ENCODE measurements at places on chromosomes 6 and 20.

DNA sequence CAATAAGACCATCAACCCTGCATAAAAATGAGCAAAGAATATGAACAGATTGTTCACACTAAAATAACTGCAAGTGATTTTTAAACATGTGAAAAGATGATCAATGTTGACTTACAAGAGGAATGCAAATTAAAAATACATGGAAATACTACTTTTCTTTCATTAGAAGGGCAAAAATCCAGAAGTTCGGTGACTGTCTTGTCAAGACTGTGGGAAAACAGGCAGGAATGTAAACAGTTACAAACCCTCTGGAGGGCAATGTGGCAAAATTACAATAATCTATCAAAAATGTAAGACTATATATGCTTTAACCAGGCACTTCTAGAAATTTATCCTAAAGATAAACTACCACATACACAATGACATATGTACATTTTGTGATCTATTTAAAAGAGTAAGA lies 86.7 kb downstream of the TNFAIP3 start:
- no peak for DNase-seq

GRCh38 chr6:38163186-38164130 lies 343.9 kb downstream of the ZFAND3 start:
- DNase-seq, result no peak

DNA sequence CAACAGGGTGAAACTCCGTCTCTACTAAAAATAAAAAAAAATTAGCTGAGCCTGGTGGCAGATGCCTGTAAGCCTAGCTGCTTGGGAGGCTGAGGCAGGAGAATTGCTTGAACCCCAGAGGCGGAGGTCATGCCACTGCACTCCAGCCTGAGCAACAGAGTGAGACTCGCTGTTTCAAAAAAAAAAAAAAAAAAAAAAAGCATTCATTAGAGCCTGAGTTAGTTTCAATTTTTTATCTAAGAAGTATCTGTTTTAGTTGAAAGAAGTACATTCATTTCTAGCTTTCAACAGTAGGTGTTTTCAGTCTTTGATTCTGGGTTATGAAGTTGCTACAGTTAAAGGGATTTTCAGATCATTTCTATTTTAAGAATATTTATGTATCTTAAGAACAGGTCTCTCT lies 42.2 kb downstream of the ZNF292 start:
- no peak for DNase-seq

DNA sequence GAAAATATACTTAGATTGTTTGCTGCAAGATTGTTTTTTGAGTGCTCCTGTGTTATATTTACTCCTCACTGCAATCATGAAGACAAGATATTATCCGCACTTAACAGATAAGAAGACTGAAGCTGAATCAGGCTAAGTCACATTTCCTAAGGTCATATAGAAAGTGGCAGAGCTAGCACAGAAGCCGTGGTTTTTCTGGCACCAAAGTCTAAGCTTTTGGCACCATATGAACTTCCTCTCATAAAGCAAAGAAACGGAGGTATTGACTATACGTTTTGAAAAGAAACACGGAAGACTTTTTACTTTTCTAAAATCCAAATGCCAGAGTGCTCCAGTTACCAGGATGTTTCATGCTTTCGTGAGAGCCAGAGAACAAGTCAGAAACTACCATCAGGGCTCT lies 9.3 kb upstream of the DTD1 start:
- DNase-seq, result no peak

DNA sequence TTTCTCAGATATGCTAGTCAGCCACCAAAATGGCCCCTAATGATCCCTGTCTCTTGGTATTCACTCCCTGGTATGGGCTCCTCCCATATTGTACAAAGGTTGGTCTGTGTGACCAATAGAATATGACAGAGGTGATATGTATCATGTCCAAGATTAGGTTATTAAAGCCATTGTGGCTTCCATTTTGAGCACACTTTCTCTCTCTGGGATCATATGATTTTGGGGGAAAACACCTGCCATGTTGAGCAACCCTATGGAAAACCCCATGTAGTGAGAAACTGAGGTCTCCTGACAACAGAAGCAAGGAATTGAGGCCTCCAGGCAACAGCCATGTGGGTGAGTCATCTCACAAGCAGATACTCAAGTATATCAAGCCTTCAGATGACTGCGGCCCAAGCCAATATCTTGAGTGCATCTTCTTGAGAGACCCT lies 7.1 kb upstream of the ZNF318 start:
- no peak for DNase-seq

- no peak for DNase-seq
These were observed 173.5 kb downstream of the DLL1 start for GRCh38 chr6:170117111-170117972.

- DNase-seq, result no peak
These were observed 44.0 kb upstream of the GATA5 start for GRCh38 chr20:62519826-62520225.

- DNase-seq, result no peak
These were observed 24.0 kb downstream of the CDK5RAP1 start for GRCh38 chr20:33377366-33377765.

GRCh38 chr20:56358070-56358469 lies 704 bp upstream of the FAM210B start:
- peak; percentile 80 for DNase-seq

GRCh38 chr20:40632346-40632976 lies 56.6 kb downstream of the MAFB start:
- DNase-seq, result no peak

GRCh38 chr6:149320796-149321195 lies 3.3 kb downstream of the TAB2 start:
- DNase-seq, result no peak

GRCh38 chr6:2917801-2918445 lies 14.8 kb upstream of the SERPINB9 start:
- DNase-seq, result no peak

GRCh38 chr6:4162370-4162769 lies 27.0 kb upstream of the ECI2 start:
- no peak for DNase-seq

DNA sequence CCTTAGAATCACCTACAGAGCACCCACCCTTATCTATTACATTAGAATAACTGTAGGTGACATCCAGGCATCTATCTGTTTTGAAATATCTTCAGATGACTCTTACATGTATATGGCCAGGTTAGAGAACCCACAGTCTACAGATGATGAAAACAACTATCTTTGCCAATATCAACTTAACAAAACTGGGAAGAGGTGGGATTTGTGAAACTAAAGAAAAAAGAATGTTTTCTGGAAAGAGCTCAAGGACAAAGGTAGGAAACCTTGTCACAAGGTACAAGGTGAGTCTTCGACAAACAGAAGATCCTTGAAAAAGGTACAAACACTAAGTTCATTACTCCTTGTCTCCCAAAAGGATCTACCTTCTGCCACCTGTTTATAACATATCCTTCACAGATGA lies 47.0 kb upstream of the DST start:
- no peak for DNase-seq

GRCh38 chr6:44082872-44083321 lies 44.4 kb downstream of the MRPL14 start:
- no peak for DNase-seq

DNA sequence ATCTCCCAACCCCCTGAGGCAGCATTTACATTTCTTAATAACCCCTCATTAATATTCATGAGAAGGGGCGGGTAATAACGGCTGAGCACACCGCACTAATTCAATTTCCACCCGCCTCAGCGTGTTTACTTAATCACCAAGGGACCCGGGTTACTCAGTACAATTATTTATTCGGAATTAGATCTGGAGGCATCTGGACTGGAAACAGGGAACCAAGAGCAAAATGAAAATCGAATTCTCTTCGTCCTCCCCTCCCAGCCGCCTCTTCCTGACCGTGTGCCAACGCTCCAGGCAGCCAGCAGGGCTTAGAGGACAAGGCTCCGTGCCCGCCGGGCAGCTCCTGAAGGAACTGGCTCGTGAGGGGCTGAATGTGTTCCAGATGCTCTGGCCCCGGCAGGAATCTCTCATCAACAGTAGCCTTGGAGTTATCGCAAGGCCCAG lies 23.5 kb upstream of the CTNNBL1 start:
- no peak for DNase-seq

- DNase-seq, result no peak
These were observed 11.7 kb upstream of the SULF2 start for GRCh38 chr20:47796971-47797370.

GRCh38 chr20:22688485-22688884 lies 104.1 kb upstream of the FOXA2 start:
- DNase-seq, result no peak

- no peak for DNase-seq
These were observed 26.5 kb downstream of the HIVEP2 start for GRCh38 chr6:142918339-142919042.
